ENCODE measurements at places on chromosomes 16 and 17.
A peak's percentile ranks its signal among the peaks of the same experiment; 100 is the strongest.

DNA sequence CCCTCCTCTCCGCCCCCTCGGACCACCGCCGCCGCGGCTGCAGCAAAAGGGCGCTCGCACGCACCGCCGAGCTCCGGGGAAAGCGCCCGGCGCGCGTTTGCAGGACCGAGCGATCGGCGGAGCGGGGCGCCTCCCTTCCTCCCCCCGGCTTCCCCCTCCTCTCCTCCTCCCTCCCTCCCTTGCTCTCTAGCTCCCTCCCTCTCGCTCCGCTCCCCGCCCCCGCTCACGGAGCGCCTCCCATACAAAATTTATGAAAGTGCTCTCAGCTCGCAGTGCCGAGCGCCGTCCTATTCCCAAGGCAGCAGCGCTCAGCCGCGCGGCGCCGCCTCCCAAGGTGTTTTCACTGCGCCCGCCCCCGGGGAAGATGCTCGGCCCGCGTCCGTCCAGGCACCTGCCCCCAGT lies at the start of gene RTN4RL1:
Gene RTN4RL1, minus strand, starts transcription at position 115 of the 402 bp plus-strand sequence. CDS start 469 bp downstream, outside the sequence.
- no peak for DNase-seq

- no peak for DNase-seq
Observed at GRCh38 chr17:6757747-6758146, 1.9 kb downstream of the XAF1 start.

DNA sequence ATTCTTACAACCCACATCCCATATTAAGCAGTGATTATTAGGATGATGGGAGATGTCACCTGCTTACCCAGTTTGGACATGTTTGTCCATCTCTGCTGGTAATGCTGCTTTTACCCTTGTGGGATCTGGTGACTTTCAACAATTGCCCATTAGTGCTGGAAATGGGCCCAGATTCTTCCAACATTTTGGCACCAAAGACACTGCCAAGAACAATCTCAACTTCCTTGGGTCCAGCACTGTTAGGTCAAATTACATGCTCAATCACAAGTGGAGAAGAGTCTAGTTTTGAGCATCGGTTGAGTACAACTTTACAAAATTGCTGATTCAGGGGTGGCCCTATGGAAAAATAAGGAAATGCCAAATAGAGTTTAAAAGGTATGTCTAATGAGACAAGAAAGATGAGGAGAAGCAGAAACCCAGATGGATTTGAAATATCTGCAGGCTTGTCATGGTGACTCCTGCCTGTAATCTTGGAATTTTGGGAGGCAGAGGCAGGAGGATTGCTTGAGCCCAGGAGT lies 13.0 kb upstream of the ZFP3 start:
- no peak for DNase-seq

- no peak for DNase-seq
Observed at GRCh38 chr17:13113821-13114525, 96.1 kb upstream of the ELAC2 start.

DNA sequence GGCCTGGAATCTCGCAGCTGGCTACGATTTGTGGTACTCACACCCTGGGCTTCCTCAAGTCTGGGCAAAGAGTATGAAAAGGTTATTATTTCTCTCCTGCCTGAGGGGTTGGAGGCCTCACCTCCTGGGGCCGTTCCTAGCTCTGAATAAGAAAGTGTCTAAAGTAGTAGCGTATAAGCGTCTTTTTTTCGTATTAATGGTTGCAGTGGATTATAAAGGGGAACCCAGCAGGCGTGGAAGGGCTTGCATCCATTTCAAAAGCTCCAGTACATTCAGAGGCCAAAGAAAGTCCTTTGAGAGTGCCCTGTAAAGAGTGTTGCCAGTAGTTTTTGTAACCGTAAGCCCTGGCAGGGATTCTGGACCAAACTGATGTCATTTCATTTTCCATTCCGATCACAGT lies 72.2 kb upstream of the MPHOSPH6 start:
- no peak for DNase-seq

GRCh38 chr16:28602529-28602928 lies 5.7 kb upstream of the SULT1A2 start:
- no peak for DNase-seq

- no peak for DNase-seq
Observed at GRCh38 chr16:53152329-53152728, 97.5 kb downstream of the CHD9 start.

DNA sequence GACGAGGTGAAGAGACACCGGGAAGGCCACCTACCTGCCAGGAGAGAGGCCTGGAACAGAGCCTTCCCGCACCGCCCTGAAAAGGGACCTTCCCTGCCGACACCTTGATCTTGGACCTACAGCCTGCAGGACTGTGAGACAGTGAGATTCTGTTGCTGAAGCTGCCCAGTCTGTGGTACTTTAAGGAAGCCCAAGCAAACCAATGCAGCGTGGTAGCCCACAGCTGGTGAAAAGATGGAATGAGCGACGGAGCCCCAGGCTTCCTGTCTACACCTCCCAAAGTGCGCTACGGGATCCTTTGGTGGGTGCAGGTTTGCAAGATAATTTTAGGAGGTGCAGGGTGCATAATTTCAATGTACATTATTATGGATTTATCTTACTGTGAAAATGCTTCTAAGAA lies 33.9 kb downstream of the TNFRSF13B start:
- no peak for DNase-seq

DNA sequence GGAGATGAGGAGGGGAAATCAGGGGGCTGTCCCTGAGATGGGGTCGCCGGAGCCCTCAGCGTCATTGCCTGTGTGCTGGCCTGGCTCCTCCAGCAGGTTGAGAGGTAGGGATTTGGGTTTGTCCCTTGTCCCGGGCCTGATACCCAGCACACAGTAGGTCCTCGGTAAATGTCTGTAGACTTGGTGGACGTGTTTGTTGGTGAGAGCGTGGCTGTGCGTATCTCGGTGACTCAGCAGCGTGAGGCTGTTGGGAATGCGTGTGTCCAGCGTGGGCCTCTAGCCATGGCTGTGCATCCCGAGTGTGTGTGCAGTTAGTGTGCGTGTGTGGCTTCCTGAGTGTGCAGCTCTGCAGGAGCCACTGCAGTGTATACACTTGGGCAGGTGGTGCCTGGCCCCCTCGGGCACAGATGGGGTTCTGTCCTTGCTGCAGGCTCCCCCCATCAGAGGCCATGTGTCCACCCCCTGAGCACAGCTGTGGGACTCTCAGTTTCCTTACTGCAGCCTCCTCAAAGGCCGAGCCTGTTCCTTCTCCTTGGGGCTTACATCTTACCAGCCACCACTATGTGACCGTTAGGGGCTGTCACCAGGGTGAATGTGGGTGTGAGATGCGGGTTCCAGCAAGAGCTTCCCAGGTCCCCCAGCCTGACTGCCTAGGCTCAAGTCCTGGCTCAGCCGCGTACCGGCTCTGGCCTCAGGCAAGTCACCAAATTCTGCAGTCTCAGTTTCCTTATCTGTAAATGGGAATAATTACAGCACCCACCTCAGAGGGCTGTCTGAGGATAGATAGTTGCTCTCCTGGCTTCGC lies 5.7 kb downstream of the NECAB2 start:
- DNase-seq = no peak

GRCh38 chr17:7837408-7838088 lies 3.5 kb downstream of the KDM6B start:
- DNase-seq = no peak

- DNase-seq = no peak
Observed at GRCh38 chr17:36461330-36462110, 25.0 kb upstream of the ZNHIT3 start.

DNA sequence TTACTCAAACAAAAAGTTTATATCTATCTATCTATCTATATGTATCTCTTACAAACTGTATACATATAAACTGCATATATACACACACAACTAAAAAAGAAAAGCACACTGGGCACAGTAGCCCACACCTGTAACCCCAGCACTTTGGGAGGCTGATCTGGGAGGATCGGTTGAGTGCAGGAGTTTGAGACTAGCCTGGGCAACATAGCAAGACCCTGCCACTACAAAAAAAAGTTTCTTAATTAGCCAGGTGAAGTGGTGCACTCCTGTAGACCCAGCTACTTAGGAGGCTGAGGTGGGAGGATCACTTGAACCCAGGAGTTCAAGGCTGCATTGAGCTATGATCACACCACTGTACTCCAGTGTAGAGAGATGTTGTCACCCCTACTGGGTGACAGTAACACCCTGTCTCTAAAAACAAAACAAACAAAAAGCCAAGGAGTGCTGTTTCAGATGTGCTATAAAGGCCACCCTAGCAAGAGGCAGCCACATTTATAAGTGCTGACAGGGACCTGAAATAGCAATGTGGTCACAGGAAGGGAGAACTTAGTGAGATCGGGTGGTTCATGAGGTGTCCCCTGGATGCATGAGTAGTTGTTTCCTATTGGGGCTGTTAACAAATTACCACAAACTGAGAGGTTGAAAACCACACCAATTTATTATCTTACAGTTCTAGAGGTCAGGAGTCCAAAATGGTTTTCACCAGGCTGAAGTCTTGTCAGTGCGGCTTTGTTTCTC lies 4.8 kb downstream of the CD2BP2 start:
- DNase-seq = no peak

DNA sequence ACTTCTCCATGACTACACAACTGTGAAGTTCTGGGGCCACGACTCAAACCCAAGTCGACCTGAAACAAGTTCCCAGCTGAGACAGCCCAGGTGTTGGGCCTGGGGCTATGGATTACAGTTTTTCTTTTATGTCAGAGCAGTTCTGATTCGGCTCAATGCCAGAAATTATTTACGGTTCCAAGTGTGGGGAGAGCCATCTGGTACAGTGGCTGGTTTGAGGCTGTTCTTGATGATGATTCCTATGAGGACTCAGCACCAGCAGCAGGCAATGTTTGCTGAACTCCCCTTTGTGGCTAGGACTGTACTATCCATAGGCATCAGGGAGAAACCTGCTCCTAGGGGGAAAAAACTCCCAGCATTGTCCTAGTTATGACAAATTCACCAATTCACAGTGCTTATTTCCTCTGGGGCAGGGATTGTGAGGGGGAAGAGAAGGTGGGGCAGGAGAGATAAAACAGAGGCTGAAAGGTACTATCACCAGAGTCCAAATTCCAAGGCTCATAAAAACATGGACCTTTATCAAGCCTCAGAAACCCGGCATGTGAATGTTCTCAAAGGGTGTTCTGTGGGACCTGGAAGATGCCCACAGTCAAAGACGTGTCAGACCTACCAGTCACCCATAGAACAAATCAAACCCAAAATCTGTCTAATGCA lies 18.2 kb upstream of the CMTM4 start:
- no peak for DNase-seq

- no peak for DNase-seq
Observed at GRCh38 chr17:29616300-29617048, 6.2 kb downstream of the CORO6 start.

- DNase-seq = no peak
Observed at GRCh38 chr16:26838931-26839330, 227.8 kb upstream of the C16orf82 start.

- no peak for DNase-seq
Observed at GRCh38 chr16:4295581-4295980, 20.3 kb upstream of the GLIS2 start.

DNA sequence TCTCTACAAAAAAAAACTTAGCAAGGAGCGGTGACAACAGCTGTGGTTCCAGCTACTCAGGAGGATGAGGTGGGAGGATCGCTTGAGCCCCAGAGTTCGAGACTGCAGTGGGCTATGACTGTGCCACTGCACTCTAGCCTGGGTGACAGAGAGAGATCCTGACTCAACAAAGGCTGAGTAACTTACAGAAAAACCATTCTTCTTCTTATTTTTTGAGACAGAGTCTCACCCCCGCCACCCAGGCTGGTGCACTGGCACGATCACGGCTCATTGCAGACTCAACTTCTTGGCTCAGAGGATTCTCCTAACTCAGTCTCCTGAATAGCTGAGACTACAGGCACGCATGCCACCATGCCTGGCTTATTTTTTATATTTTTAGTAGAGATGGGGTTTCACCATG lies 56.0 kb downstream of the CYB5D2 start:
- no peak for DNase-seq

DNA sequence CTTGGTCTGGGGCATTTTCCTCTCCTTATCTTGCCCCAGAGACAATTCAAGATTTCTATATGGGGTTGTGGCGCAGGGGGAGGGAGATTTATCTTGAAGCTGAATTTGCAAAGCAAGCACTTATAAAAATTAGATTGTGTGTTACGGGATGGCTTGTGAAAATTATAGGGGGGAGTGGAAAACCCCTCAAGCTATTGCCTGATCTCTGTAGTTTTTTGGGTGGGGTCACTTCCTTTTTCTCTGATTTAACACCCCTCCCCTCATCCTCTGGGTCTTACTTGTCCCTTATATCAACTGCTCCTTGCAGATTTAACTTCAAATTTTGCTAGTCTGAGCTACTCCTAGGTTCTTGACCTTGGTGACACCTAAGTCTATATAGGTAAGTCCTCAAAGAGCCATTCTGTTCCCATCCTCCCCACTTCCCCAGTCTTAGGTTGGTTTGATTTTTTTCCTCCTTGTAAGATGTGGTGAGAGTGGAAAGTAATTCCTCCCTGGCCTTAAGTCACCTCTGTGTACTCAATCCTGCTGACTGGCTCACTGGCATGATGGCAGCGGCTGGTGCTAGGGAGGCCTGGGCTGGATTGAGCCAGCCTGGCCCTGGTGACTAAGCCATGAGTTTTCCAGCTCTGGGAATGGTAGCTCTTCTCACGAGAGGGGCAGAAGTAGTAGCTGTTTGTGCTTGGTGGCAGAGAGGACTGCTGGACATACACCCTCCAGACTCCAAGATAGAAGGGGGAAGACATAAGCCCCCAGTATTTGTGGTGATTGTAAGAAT lies 2.3 kb downstream of the ARL4D start:
- peak; percentile 69 for DNase-seq

DNA sequence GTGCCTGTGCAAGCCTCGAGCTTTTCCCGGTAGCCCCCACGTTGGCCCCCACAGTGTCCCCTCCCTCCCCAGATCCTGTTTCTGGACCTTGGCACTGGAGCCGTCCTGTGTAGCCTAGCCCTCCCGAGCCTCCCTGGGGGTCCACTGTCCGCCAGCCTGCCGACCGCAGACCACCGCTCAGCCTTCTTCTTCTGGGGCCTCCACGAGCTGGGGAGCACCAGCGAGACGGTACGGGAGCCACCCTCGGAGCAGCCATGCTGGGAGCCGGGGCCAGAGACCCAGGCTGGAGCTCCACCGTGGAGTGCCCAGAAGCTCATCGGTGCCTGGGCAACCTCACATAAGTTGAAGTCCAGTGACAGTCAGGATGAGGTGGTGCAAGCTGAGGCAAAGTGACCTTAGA lies 11.8 kb downstream of the RGS11 start:
- no peak for DNase-seq

GRCh38 chr16:81517629-81518438 lies 73.2 kb downstream of the CMIP start:
- DNase-seq = no peak

- no peak for DNase-seq
Observed at GRCh38 chr16:60304720-60305119, 1570.6 kb upstream of the GOT2 start.

DNA sequence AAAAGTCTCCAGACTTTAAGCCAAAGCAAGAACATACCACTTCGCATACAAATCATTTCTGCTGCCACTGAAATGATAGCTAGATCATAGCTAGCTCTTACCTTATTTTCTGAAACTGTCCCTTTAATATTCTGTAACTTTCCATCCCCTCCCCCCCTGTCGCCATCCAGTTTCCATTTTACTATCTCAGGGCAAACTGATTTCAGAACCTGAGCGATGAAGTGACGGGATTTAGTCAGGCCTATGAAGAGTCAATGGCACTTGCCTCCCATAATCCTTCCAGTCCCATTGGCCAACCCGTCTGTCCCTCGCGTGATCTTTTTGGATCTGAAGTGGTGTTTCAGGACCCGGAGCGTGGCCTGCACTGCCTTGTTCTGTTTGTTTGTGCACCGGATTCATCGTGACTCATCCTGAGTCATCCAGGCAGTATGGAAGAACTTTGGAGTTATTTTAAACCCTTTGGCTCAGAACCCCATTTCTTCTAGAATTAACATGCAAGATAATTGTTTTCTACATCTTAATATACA lies 199.8 kb upstream of the CHMP6 start:
- DNase-seq = peak; percentile 83

Data from AG09319 (cell line).